ENCODE measurements at places on chromosomes 5 and 9.

GRCh38 chr5:10333154-10334006 is 20.1 kb upstream of the MARCHF6 start:
- DNase-seq: peak; percentile 37

GRCh38 chr5:178668579-178668978 is 41.7 kb upstream of the CLK4 start:
- no peak for DNase-seq

- no peak for DNase-seq
Observed at GRCh38 chr5:52449516-52449915, 338.2 kb upstream of the ITGA1 start.

- no peak for DNase-seq
Observed at GRCh38 chr5:73154208-73155006, 18.6 kb upstream of the TMEM174 start.

DNA sequence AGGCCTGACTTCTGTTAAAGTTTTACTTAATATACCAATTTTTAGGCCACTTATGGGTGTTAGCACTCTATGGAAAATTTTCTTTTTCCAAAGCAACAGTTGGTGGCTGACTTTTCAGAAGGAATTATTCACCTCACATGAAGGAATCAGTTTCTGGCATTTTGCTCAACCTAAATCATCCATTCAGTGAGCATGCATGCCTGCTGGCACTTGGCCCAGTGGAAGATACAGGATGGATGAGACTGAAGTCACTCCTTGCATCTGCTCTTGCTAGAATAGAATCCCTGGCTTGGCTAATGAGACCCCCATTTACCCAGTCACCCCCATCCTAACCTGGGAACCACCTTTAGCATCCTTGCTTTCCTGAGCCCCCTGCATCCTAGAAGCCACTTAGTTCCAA is 131.7 kb downstream of the WDR41 start:
- DNase-seq: no peak

GRCh38 chr9:8876303-8876702 is 1076.7 kb upstream of the DMAC1 start:
- no peak for DNase-seq

DNA sequence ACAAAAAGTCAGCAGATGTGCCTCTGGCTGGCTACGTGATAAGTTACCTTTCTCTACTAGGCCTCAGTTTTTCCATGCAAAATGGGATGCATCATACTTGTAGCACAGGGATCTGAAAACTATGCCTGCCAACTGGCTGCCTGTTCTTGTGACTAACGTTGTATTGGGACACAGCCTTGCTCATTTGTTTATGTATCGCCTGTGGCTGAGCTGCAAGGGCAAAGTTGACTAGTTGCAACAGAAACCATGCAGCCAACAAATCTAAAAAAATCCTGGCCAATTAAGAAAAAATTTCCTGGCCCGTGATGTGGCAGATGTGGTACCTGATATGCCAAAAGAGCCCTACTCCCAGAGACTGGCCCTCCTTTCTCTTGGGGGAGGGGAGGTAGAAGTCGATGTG is 131.3 kb downstream of the SEC61B start:
- no peak for DNase-seq

GRCh38 chr5:168434001-168434400 is 52.3 kb upstream of the RARS1 start:
- DNase-seq: no peak

DNA sequence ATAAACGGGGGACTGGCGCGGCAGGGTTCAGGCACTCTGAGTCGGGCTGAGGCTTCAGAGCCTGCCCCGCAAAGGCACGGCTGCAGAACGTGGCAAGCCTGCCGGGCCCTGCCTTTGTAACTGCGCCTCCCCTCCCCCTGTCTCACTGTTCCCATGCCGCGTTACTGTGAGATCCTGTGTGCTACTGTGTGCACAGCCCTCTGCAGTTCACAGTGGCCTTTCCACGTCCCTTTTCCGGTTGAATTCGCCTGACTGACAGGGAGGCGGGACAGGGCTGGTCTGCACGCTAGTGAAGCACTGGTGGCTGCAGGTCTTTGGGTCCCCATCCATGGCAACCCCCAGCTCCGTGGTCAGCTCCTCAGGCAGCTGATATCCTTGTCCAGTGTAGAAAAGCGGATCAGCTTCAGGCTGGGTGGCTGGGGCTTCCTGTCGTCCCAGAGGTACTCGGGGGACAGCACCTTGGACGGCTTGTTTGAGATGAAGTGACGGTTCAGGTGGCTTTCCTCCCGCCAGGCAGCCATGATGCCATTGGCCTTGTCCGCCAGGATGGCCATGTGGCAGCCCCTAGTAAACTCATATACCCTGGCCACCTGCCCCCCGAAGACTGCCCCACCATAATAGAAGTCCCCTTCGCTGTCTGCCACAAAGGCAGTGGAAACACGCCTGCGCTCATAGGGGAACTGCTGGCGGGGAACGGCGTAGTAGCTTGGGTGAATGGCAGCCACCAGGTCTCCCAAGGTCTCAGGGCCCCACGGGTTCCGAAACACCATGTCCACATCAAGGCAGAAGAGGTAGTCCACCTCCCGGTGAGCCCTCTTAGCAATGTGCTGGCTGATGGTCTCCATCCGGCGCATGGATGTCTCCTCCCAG is 10.3 kb downstream of the GBGT1 start:
- DNase-seq: no peak

DNA sequence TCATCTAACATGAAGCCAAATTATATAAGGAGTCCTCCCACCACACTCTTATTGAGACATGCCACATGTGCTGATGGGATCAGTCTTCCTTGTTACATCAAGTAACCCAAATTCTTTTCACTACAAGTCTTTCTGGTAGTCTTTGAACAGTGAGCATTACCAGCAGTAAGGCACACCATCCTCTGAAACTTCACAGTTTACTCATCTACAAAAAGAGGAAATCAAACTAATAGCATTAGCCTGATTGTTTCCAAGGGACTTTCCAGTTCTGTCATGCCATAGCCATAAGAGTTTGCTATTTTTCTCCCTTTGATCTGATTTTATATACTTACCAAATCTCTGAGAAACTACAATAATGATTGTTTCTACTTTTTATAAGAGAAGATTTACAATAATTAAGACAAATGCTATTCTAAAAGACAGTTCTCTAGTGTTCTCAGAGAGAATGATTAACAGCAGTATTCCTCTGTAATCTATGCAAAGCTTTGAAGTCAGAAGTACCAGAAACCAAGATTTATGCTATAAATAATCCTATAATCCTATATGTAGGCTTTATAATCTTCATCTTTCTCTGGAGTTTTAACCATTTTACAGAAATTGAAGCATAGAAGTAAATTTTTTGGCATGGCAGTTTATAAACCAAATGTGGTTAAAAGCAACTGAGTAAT is 166.2 kb upstream of the ACO1 start:
- no peak for DNase-seq

DNA sequence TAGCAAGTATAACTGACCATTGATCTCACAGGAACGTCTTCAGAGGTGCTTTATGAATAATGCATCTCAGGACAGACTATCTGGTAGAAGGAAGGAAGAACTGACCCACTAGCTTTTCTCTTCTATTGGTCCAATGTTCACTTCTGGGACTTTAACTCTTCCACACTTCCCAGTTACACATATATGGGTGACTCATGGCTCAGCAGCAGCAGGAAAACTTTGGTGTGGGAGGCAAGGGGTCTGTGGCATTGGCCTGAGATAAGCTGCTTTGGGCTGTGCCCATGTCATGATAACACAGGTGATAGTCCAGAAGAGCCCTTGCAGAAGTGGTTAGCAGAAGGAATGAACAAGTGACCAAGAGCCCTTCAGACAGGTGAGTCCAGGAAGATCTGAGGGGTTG is 148.8 kb downstream of the RAB3C start:
- DNase-seq: no peak

DNA sequence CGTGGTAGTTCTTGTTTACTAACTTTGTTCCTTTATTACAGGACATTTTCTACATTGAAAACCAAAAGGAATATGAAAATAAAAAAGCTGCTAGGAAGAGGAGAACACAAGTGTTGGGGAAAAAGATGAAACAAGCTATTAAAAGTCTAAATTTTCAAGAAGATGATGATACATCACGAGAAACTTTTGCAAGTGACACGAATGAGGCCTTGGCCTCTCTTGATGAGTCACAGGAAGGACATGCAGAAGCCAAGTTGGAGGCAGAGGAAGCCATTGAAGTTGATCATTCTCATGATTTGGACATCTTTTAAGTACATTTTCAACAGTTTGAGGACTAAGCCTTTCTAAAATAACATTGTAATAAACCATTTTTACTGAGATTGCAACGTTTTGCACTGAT is 23.8 kb downstream of the PHAX start:
- no peak for DNase-seq

- DNase-seq: no peak
Observed at GRCh38 chr9:135779571-135779970, 77.6 kb downstream of the KCNT1 start.

- DNase-seq: no peak
Observed at GRCh38 chr9:94945197-94946144, 219.0 kb downstream of the AOPEP start.

- no peak for DNase-seq
Observed at GRCh38 chr9:750249-750967, 91.1 kb upstream of the DMRT1 start.

GRCh38 chr5:107011605-107012004 is 659.1 kb downstream of the EFNA5 start:
- DNase-seq: no peak

DNA sequence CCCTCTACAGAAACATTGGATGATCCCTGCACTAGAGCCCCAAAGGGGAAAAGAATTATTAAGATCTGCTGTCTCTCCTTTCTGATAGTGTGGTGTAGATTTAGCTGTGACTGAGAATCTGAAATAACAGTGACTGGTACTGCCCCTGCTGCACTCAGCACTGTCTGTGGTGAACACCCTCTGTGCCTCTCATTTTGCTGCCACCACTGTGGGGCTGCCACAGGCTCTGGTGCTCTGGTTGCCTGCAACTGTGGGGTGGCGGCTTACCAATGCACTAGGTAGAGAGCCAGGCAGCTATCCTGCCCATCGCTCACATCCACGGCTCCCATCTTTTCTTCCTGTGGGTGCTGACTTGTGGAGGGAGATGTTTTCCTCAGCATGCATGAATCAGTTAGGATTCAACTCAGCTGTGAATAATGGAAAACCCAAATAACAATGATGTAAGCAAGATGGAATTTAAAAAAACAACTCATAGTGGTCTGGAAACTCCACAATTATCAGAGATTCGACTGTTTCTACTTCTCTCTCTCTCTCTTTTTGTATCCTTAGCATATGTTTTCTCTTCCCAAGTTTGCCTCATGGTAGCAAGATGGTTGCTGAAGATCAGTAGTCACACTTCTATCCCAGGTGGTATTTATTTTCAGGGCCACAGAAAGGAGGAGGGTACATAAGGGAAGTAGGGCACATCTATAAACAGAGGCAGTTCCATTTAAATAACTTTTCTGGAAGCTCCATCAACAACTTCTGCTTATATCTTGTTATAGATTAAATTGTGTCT is 99.8 kb upstream of the DAP start:
- no peak for DNase-seq

DNA sequence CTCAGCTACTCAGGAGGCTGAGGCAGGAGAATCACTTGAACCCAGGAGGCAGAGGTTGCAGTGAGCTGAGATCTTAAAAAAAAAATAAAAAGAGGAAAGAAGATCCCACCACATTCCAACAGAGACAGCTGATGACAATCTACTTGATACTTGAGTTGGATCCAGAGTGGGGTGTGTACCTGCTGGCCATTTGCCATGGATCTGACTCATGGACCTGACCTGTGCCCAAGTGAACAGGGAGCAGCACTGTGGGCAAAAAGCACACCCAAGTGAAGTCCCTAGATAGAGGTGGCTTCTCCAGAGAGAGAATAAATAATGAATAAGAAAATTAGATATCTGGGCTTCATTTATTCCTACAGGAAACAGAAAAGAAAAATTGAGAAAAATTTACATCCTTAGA is 81.2 kb upstream of the MIER3 start:
- DNase-seq: no peak

DNA sequence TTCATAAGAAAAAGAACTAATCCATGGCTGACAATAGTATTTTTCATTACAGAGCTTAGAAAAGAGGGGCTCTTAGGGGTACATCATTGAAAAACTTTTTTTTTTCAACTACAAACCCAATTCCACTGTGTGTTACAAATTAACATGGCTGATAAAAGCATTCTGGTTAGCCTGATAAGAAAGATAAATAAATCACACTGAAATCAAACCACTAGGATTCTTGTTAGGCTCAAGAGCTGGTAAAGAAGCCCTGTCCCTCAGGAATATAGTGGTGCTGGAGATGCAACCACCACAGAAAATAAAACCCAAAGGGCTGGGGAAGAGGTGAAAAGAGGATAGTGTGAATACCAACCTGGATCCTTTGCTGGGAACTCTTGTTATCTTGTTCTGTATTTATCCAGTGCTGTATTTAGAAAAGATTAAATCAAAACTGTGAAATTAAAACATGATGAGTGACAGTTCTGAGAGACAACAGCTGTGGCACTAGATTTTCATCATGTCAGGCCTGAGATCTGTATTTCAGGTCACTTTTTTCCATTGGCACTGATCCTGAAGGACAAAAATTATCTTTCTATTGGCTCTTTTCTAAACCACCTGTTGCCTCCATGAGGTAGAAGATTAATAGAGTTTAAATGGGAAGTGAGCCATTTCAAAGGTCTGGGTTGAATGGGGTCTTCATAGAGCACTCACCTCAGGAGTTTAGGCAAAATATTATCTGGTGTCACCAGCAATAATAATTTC is 118.6 kb downstream of the ARRDC3 start:
- no peak for DNase-seq

- DNase-seq: no peak
Observed at GRCh38 chr5:130136300-130136699, 232.0 kb downstream of the CHSY3 start.

GRCh38 chr5:16574789-16575721 is 41.7 kb downstream of the RETREG1 start:
- DNase-seq: no peak

- no peak for DNase-seq
Observed at GRCh38 chr5:157857816-157858526, 974 bp downstream of the CLINT1 start.

DNA sequence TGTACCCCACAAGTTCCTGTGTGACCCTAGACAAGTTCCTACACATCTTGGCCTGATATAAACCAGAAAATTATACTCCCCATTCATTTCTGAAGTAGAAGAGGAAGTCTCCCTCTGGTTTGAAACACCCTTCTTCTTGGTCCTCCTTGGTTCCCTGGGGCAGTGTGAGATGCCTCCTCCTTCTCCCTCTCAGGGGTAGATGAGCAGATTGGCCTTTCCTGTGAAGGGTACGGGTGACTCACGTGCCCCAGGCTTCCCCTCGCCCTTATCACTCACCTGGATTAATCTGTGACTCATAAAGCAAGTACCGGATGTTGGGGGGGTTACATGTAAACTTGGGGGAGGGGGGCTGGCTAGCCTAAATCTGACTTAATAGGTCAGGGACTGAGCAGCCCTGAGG is 11.1 kb upstream of the AQP3 start:
- peak; percentile 73 for DNase-seq

GRCh38 chr5:128770907-128771306 is 194.4 kb upstream of the SLC27A6 start:
- no peak for DNase-seq
